ENCODE measurements at places on chromosomes 7 and 10. TPM values are rescaled to one million over a fixed set of nuclear protein-coding genes. Genes with fewer than 3 reads are reported as not detected.

Gene ACSM6
- not detected for polyA plus RNA-seq

Gene SPACDR
- 0.11 TPM for polyA plus RNA-seq

Gene OPALIN
- polyA plus RNA-seq: not detected

Gene VWA2
- not detected for polyA plus RNA-seq

Gene ZNF804B
- 0.02 TPM for polyA plus RNA-seq

Gene GATA3
- 1.4 TPM for polyA plus RNA-seq

Gene KCNIP2
- 729 TPM for polyA plus RNA-seq

Gene NME8
- not detected for polyA plus RNA-seq

Gene APBB1IP
- 2.8 TPM for polyA plus RNA-seq

Gene CAMK2B
- 105 TPM for polyA plus RNA-seq

Gene ADAMTS14
- polyA plus RNA-seq: 0.14 TPM

Gene SRGN
- polyA plus RNA-seq: 69.5 TPM

Gene HOXA5
- 0.43 TPM for polyA plus RNA-seq

DNA sequence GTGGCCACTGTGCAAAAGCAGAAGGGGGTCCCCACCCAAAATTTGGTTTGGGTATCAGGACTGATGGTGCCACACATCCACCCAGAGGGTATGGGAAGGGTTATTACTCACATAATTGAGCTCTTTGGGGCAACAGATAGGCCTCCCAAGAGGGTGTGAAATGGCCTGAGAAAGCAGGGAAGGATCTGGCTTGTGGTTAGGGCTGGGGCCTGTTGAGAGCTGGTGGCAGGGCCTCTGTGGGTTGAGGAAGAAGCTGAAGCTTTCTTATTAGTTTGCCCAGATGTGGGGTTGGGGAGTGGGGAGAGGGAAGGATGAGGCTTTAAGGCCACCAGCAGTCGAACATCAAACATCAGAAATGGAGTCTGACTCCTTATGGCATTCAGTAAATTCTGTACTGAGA is 18.3 kb upstream of the MKI67 start:
- no peak for DNase-seq

DNA sequence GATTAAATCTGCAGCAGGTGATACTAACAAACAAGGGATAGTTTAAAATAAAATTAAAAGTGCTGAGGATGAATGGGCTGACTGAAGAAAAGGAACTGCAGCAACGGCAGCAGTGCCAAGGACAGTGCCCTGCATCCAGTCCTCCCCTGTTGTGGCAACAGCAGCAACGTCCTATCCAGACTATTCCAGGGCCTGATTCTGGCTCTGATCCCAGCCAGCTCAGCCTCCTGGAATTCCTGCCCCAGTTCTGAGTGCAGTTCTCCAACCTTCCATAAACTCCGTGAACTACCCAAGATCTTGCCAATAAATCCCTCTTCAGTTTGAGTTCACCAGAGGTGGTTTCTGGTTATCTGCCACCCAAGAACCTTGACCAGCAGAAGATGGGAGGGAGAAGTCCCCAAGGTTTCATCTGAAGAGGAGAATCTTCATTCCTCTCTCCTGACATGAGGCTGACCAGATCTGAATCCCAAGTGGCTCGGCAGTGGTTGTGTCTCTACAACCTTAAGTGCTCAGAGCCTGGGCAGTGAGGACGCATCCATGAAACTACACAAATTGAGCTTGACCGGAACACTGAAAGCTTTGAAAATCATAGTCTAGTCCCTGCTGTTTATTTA is 115.8 kb downstream of the SORBS1 start:
- peak; percentile 87 for DNase-seq

DNA sequence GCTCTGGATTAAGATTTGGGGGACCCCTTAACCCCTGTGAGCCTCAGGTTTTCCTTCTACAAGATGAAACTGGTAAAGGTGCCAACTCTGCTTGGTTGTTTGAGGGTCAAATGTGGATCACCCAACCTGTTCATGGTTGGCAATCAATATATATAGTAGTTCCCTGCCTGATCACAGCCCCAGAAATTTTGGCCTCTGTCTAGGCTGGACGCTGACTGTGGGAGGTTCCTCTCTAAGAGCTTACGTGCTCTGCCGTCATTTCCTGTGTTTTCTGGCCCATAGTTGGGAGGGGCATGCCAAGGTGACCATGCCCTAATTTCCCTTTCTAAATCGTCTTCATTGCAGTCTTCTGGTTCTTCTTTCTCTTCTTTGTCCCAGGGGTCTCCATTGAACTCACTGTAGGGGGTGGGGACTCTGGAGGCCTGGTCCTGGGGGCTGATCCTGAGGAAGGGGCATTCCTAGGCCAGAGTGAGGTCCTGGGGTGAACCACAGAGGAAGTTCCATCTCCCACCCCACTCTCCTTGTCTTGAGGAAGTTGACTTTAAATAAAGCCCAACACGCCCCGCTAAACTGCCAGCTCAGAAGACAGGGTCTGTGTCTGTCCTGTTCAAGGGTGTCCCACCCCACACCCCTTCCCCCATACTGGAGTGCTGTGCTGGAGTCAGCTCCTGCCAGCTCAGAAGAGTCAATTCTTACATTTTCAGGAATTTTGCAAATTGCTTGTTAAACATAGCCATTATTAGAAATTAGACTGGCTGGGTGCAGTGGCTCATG is 98.9 kb upstream of the SDK1 start:
- DNase-seq: no peak

GRCh38 chr10:14654821-14655382 is 119.8 kb downstream of the FAM107B start:
- no peak for DNase-seq

GRCh38 chr7:129315960-129316359 is 91.1 kb downstream of the AHCYL2 start:
- DNase-seq: peak; percentile 65

DNA sequence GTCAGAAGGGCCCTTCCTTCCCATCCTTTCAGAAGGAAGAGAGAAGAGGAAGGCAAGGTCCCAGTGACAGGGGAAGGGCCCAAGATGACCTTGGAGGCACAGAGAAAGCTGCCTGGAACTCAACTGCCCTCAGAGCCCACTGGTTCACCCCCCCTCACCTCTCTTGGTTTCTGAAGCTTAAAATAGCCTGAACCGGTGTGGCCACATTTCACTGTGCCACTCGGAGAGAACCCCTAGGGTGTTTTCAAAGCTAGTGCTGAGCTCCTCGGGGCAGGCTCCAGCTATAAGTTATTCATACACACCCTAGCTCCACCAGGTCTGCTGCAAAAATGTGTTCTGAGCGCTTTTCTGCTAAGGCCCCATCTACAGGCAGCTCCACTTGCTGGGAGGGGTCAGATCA is 60.9 kb upstream of the ADRB1 start:
- no peak for DNase-seq

DNA sequence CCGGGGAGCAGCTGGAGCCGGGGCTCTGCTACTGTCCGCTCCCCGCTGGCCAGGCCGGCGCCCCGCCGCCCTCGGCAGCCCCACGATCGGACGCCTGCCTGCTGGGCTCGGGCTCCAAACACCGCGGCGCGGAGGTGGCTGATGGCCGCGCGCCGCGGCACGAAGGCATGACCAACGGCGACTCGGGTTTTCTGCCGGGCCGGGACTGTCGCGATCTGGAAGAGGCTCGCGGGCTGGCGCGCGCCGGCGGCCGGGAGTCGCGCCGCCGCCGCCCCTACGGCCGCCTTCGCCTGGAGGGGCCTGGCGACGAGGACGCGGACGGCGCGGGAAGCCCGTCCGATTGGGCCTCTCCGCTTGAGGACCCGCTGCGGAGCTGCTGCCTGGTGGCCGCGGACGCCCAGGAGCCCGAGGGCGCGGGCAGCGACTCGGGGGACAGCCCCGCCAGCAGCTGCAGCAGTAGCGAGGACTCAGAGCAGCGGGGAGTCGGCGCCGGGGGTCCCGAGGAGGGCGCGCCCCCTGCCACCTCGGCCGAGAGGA is 570 bp downstream of the TBC1D12 start:
- DNase-seq: no peak

GRCh38 chr7:39075210-39075609 is 97.5 kb downstream of the POU6F2 start:
- DNase-seq: no peak

- no peak for DNase-seq
Measured at GRCh38 chr7:140229101-140229525, 52.3 kb upstream of the KDM7A start.

DNA sequence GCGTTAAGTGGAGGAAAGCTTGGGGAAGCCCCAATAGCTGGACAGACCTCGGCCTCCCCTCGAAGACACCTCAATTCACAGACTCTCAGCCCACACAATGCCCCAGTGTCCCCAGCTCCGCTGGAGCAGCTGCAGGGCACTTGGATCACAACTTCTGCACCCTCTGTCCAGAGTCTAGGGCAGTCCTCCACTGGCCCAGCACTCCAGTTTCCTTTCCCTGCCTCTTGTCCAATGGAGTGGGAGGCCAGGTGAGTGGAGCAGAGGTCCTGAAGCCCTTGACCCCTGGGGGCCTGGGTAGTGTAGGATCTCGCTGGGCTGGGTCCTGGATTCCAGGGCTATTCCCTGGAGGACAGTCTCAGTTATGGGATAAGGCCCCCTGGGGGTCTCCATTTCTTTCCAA is 11.9 kb downstream of the SFRP5 start:
- DNase-seq: no peak

DNA sequence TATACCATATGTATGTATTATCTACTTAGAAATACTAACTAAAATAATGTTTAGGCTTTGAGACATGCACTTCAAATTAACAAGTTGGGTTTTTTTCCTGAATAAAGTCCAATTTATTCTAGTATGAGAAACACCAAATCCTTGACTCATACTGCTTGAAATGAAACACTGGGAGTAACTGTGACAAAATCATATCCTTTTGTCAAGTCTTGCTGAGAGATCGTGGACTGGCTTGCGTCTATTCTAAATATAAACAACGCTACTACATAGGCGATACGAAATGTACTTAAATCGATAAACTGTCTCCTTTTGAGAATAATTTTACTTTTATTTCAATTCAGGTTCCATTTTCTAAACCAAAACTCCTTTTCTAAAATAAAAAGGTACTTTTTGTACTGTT is 16.3 kb downstream of the SMURF1 start:
- no peak for DNase-seq

GRCh38 chr10:126256864-126257263 is 131.4 kb downstream of the ADAM12 start:
- DNase-seq: no peak

GRCh38 chr7:80859272-80859970 is 59.4 kb downstream of the SEMA3C start:
- peak; percentile 31 for DNase-seq

DNA sequence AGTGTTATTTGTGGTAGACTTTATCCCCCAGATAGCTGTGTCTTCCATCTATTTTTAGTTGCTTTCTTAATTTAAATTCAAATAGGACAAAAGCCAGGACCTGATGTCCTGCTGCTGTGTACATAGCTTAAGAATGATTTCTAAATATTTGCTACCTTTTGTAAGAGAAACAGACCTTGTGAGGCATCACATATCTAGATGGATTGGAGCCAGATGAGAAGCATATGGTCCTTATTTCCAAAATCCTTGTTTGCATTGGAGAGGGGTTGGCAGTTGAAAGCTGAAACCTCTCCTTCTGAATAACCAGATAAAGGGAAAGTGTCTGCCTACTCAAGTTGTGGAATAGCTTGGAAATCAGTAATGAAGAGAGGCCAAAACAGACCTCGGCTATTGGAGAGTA is 50.7 kb upstream of the AMPH start:
- no peak for DNase-seq

GRCh38 chr7:90594751-90595317 is 1.3 kb upstream of the CDK14 start:
- DNase-seq: peak; percentile 49

DNA sequence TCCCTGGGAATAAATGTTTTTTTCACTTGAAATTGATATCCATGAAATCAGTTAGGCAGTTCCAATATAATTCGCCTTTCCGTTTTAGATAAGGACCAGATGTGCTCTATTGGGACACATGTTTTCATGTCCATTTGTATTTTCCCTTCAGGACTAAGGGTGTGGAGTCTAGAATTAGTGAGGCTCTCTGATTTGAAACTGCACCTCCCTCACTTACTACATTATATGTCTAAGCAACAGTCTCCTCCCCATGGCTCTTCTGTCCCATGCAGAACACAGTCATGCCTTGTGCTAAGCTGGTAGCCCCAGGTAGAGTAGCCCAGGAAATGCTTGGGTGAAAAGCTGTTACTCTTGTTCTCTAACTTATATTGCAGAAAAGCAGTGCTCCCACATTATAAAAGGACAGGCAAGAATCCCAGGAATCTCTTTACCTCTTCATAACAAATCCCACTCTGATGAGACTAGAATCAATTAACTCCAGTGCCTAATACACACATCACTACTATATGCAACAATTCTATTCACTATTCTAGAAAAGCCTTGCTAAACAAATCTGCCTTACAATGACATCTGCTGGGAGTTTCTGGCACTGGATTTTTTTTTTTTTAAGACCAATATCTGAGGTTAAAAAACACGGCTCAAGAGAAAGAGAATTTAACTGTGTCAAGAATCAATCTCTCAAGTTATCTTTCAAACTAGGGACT is 293.9 kb downstream of the SNX13 start:
- DNase-seq: no peak

DNA sequence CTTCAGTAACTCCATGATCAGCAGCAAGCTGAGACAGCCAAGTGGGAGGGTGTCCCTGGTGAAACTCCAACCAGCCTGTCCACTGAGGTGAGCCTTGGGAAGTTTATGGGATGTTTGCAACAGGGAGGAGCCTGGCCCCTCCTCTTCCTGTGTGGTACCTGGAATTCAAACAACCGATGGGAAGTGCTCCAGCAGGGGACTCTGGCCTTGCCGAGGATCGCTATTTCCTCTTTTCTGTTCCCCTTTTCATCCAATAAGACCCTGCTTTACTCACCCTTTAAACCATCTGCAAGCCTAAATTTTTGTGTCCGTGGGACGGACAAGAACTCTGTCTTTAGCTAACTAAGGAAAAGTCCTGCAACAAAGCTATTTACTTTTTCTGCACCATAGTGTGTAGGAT is 491.1 kb upstream of the ZMIZ1 start:
- peak; percentile 38 for DNase-seq

- DNase-seq: peak; percentile 92
Measured at GRCh38 chr10:133520193-133520738, 6.9 kb upstream of the CYP2E1 start.

GRCh38 chr10:28935061-28935460 is 257.7 kb downstream of the BAMBI start:
- no peak for DNase-seq

GRCh38 chr10:31134311-31134952 is 102.8 kb upstream of the ZNF438 start:
- no peak for DNase-seq

DNA sequence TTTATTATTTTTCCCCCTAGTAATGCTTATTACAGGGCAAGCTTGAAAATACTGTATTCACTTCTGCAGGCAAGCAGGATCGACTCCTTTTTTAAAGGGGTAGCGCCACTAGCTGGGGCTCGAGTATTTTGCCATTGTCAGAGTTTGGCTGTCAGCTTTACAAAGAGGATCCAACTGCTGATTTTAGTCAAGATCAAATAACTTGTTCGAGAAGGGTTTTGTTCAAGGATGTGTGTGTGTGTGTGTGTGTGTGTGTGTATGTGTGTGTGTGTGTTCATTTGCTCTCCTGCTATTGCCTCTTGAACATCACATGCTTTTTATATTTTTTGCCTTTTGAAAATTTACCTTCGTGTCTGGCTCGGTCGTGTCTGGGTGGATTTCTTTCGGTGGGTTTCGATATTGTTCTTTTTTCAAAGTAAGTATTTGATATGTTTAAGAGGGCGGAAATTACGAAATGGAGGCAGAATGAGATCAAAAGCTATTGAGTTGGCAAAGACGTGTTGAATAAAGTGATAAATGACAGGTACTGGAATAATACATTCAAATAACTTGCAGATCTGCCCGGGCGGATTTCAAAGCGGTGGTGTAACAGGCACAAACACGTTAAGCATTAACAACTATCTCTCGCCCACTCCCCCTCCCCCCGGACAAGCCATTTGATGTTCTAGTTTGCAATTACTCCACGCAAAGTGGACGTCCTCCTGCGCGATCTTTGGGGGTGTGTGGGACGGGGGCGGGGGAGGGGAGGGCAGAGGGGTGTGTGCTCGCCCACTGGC is 1.1 kb downstream of the ARID5B start:
- no peak for DNase-seq
